Stimulated activated CD4-positive, alpha-beta T cell treated with anti-CD3 and anti-CD28 coated beads, TNF-alpha, amount 100 ng/mL, for 1 hour (primary cell): ENCODE measurements at places on chromosomes 12 and 14.

- peak; percentile 57 for DNase-seq
Measured at GRCh38 chr12:123388177-123388950, 4.4 kb downstream of the KMT5A start.

GRCh38 chr12:125228519-125229260, 163.5 kb downstream of the AACS start:
- no peak for DNase-seq

- DNase-seq, result no peak
Measured at GRCh38 chr12:78878459-78878858, 13.9 kb downstream of the SYT1 start.

GRCh38 chr14:94770815-94771157, 873 bp upstream of the GSC start:
- no peak for DNase-seq

GRCh38 chr12:121345151-121345815, 6.9 kb downstream of the ANAPC5 start:
- DNase-seq, result no peak

GRCh38 chr12:34236073-34236472, 213.8 kb downstream of the ALG10 start:
- DNase-seq, result no peak

GRCh38 chr12:99201906-99202645, 445.5 kb upstream of the GARIN6 start:
- DNase-seq, result no peak

DNA sequence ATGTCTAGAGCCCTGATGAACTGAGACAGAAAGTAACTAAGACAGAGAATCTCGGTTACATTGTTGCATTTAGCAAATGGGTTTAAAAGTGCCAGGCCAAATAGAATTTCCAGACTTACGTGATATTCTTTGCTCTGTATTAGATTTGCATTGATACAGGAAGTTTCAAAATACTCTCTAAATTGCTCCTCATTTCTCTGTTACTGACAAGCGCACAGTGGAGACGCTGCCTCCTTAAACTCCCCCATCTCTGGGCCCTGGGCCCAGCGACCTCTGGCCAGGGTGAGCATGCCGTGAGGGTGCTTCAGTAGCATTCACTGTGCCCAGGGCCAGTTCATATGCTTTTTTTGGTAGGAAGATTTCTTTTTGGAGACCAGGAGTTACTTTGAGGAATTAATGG, 22.9 kb upstream of the EVL start:
- DNase-seq, result no peak

GRCh38 chr14:85090681-85091080, 439.3 kb upstream of the FLRT2 start:
- DNase-seq, result no peak

GRCh38 chr12:131950182-131950913, 606 bp downstream of the EP400 start:
- no peak for DNase-seq

DNA sequence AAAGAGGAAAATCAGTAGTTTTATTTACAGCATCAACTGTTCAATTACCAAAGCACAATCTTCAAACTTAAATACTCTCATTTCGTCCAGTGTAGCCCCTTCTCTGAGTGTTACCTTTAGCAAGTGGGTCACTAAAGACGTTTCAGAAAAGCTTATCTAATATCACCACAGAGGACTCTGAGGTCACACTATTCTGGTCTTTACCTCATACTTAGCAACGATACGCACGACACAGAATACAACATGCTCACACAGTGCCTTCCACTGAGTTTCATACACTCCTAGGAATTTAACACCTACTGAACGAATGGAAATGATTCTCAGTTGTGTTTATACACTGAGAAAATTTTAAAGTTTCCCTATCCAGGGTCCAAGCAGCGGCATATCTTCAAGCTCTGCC, 2.0 kb downstream of the SYT10 start:
- DNase-seq, result no peak

DNA sequence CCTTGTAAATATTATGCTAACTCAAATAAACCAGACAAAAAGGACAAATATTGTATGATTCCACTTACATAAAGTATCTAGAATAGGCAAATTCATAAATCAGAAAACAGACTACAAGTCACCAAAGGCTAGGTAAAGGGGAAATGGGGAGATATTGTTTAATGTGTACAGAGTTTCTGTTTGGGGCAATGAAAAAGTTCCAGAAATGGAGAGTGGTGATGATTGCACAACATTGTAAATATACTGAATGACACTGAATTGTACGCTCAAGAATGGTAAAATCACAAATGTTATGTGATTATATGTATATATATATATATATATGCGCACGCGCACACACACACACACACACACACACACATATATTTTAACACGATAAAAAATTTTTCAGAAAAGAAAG, 182.5 kb downstream of the SLC2A13 start:
- DNase-seq, result no peak

DNA sequence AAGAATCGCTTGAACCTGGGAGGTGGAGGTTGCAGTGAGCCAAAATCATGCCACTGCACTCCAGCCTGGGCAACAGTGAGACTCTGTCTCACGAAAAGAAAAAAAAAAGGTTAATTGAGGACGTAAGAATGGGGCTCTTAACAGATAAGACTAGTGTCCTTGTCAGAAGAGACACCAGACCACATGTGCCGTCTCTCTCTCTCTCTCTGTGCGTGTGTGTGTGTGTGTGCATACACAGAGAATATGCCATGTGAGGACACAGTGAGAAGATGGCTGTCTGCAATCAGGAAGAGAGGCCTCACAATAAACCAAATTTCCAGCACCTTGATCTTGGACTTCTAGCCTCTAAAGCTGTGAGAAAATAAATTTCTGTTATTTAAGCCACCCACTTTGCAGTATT, 11.7 kb upstream of the ERC1 start:
- DNase-seq, result no peak

GRCh38 chr12:103771466-103771865, 69.6 kb downstream of the NT5DC3 start:
- no peak for DNase-seq

GRCh38 chr12:87310126-87310525, 719.1 kb downstream of the C12orf50 start:
- no peak for DNase-seq

DNA sequence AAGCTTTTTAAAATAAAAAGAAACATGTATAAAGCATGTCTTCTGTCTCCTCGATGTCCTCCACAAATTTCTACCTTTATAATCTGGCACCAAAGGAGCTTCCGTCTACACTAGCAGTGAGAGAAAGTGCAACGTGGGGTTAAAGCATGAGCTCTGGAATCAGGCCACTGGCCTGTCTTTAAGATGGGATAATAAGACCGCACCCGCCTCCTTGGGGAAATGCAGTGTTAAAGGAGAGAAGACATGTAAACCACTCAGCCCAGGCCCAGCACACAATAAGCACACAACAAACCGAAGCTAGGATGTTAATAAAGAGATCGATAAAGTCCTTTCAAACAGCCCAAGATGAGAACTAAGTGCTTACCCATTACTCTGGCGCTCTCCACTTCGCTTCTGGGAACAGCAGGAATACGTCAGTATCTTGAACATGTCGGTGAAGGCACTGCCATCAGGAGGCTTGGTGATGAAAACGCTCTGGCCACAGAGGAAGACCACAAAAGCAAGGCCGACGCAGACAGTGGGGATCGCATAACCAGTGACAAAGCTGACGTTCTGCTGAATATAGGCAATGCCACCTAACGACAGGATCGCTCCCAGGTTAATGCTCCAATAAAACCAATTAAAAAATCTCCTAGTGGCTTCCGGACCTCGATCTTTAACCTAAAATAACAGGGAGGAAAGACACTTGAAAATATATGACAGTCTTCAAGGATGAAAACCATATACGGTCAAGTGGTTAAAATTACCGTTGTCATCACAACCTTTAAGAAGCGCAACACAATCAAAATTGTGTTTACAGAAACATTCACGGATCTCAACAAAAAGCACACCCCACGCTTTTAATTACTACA, 9.1 kb downstream of the SLC15A4 start:
- no peak for DNase-seq

- no peak for DNase-seq
Measured at GRCh38 chr12:52650520-52651081, 1.4 kb downstream of the KRT2 start.

DNA sequence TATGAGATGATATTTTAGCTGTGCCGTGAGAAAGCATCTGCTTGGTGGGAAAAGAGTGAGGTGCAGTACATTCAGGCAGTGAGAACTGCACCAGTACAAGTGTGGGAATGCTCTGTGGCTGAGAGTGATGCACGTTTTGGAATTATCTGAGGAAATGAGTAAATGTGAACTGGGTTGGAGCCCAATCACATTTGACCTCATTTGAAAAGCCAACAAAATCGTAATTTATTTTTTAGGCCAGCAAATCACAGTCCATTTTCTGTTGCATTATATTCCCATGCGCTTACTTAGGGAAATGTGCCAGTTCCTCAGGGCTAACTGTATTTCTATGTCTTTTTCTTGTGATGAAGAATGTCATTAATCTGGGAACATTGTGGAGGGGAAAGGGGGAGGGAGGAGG, 77.3 kb downstream of the SNAPC1 start:
- no peak for DNase-seq

DNA sequence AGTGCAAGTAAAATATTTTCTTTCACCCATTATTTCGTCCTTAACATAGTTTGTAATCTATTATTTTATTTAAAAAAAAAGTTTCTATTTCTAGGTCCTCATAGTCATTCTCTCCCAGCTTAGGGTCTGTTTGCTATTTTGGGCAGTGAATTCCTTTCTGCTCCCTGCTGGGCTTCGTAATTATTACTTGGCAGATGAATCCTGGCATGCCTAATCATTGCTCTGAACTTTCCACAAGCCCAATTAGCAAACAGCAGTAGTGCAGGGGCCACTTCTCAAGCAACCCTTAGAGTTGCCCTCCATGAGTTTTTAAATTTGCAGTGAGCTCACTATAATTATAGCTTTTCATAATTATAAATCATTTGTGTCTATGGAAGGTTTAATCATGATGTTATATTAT, 1378.3 kb upstream of the SEL1L start:
- no peak for DNase-seq

- DNase-seq, result no peak
Measured at GRCh38 chr14:104548802-104549535, 30.6 kb upstream of the C14orf180 start.

GRCh38 chr12:74732826-74733225, 195.2 kb downstream of the ATXN7L3B start:
- no peak for DNase-seq

DNA sequence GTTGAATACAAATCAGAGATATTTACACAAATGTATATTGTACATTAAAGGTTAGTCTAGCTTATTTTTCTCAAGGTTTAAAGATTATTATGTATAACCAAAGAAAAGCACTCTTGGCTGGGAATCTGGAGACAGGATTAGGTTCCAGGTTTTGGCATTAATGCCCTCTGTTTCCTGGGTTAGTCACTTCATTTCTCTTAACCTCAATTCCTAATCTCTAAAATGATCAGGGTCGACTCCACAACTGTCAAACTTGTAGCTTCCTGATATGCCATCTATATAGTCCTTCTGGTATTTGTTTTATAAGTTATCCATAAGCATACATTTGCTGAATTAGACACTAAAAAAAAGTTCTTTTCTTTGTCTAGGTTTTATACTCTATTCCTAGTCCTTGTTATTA, 2.6 kb downstream of the ITPR2 start:
- DNase-seq, result no peak

DNA sequence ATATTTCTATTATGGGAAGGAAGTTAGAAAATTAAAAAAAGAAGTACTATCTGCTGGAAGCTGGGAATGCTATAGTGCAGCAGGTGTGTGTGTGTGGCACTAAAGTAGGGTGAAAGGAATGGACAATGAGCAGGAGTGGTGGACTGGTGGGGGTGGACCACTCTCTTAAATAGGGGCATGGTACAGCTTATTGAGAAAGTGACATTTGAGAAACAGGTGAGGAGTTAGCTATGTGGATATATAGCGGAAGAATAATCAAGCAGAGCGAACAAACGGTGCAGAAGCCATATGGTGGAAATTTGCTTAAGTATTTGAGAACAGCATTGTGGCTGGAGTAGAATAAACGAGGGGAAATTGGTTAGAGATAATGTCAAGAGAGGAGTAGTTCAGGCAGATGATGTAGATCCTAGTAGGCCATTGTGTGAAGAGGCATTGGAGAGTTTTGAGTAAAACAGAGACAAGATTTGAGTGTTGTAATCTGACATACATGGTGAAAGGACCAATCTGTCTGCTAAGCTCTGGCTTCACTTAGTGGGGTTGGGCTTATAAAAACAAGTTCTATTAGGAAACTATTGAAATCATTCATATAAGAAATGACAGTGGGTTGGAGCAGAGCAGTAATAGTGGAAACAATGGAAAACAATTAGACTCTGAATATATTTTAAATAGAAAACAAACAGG, 149.2 kb upstream of the SYT10 start:
- DNase-seq, result no peak

DNA sequence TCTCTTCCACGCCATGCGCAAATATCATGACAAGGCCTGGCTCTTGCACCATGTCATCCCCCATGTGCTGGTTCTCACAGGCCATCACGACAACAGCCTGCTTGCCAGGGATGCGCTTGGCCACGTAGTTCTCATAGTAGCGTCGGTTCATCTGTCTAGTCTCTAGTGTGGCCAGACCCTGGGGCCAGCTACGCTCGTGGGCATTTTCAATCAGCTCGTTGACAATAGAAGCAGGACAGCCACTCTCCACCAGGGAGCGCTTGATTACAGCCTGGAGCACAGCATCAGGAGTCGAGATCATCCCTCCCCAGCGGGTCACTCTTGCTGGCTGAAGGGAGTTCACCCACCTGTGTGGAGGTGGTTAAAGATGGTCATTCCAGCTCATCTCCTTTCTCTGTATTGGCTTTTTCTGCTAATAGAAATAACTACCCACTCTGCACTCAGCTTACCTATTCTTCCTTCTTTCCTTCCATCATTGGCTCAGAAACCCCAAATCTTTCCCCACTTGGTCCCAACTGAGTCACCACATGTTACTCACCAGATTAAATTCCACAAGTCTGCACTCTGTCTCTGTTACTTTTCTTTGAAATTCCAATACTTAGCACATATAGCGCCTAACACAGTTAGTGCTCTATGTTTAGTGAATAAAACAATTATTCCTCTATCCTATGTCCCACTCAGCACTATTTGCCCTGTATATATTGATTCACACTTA, 15.1 kb downstream of the RNF41 start:
- DNase-seq, result no peak

DNA sequence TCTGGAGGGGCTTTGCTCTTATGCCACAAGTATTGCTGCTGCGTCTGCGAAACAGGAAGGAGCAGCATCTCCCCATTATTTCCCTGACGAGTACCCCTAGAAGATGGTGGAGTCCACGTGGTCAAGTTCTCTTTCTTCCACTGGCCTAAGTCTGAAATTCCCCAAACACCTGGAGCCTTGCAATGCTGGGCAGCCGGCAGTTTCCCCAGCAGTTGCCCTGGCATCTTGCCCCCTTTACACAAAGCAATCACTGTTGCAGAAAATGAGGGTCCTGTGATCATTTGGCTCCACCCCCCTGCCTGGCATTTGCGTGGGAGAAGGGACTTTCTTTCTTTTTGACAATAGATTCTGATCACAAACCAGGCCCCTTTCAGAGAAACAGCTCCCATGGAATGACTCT, 56.9 kb downstream of the FOS start:
- no peak for DNase-seq

GRCh38 chr14:90384543-90384911, 12.3 kb upstream of the CALM1 start:
- DNase-seq, result no peak
